ENCODE measurements at places on chromosomes 12 and 14.

GRCh38 chr14:75081660-75082229 lies 12.3 kb downstream of the ZC2HC1C start:
- DNase-seq: no peak

GRCh38 chr14:61561657-61562276 lies 133.5 kb upstream of the HIF1A start:
- DNase-seq: peak; percentile 71

GRCh38 chr14:73524493-73524892 lies 12.4 kb upstream of the ACOT1 start:
- DNase-seq: no peak

GRCh38 chr12:11812586-11813437 lies 163.3 kb downstream of the ETV6 start:
- no peak for DNase-seq

DNA sequence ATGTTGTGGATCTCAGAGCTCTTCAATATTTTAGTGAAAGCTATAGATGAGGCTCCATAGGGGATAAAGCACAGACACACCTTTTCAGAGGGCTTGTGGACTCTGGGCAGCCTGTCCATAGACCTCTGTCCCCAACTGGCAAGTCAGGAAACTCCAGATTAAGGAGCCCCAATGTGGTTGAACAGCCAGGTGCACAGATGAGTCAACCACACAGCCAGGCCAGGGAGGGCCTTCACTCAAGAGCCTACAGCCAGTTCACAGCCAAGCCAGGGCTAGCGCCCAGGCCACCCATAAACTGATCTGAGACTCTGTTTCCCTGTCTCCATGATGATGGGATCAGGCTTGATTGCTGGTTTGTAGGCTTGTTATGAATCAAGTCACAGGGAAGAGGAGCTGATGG lies 1.0 kb upstream of the BDKRB2 start:
- no peak for DNase-seq

DNA sequence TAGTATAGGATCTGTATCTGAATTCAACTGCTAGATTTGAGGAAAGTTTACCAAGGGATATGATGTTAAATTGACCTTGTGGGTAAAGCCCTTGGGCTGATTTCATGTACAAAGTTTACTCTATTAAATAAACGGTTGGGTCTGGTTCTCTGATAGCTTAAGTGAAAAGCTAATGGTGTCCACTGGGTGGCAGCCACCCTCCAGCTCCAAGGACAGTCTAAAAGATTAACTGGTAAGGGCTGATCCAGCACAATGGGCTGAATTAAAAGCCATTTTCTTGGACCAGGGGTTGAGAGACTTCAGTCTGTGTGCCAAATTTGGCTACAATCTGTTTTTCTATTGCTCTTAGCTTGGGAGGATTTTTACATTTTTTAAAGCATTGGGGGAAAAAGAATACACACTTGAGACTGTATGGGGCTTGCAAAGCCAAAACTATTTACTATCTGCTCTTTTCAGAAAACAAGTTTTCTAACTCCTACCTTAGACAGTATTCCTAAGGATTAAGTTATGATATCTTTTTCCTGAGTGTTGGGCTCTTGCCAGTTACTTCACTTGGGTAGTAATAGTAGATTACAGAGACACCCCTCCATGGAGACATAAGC lies 116.5 kb downstream of the GPHN start:
- DNase-seq: peak; percentile 25

DNA sequence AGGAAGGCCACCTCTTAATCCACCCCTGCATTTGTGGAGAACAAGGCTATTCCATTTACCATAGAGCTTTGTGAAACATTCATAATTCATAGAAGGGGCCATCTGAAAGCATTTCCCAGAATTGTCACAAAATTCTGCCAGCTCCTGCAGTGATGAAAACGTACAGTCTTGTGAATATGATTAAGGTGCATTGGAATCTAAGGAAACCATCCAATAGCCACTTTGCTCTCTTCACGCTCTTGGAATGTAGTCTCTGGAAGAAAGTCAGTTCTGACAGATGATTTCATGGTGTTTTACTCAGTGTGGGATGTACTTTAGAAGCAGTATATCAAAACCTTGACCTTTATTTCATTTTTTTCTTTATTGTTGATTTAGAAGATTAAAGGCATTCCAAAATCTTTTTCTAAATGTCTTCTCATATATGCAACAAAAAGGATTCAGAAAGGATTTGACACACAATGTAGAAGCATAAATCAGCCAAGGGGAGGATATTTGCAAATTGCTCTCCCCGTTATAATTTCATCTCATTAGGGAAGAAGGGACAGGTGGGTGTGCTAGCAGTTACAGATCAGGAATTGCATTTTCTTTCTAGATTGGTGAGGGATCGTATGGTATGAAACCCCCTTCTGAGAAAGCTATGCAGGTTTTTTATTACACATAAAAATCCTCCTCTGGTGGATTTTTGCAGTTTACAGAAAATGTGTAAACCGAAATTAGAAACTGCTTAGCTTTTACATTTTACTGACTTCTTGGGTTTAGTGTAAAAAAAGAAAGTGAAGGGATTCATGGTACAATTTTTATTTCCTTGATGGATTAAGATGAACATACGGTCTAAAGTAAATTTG lies 390.2 kb downstream of the LRIG3 start:
- DNase-seq: no peak

DNA sequence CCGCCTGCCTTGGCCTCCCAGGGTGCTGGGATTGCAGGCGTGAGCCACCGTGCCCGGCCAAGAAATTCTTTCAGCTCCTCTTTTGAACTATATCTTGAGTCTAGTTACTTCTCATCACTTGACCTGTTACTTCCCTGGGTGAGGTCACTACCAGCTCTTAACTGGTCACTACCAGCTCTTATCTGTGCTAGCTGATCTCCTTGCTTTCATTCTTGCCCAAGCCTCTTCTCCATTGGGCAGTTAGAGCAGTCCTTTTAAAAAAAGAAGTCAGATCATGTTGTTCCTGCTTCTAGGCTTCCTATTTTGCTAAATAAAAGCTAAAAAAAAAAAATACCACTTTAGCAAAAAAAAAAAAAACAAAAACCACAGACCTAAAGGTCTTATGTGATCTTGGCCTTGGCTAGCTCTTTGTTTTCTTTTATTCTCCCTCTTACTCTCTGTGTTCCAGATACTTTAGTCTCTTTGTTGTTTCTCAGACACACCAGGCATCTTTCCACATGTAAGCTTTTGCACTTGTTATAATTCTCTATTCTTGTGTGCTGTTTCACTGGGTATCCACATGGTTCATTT lies 63.5 kb downstream of the RAD51B start:
- no peak for DNase-seq

DNA sequence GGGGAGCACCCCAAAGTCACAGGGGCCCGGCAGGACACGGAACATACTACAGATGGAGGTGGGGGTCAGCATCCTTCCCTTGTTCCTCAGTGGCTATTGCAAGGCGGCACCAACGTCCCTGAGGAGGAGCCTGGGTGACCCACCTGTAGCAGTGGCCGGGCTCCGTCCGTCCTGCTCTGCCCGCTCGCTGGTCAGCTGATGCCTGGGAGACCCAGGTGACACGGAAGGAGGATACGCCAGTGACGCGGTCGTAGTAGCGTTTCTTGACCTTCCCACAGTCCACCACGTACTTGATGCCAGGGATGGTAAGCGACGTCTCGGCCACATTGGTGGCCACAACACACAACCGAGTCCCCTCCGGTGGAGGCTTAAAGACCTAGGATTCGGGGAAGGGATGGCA lies 24.7 kb downstream of the DHX37 start:
- DNase-seq: no peak

GRCh38 chr14:65428691-65429090 lies 16.2 kb downstream of the FUT8 start:
- DNase-seq: no peak

GRCh38 chr12:12024911-12025682 lies 45.6 kb upstream of the BCL2L14 start:
- no peak for DNase-seq

GRCh38 chr12:119544765-119545625 lies 48.6 kb upstream of the TMEM233 start:
- DNase-seq: peak; percentile 1

DNA sequence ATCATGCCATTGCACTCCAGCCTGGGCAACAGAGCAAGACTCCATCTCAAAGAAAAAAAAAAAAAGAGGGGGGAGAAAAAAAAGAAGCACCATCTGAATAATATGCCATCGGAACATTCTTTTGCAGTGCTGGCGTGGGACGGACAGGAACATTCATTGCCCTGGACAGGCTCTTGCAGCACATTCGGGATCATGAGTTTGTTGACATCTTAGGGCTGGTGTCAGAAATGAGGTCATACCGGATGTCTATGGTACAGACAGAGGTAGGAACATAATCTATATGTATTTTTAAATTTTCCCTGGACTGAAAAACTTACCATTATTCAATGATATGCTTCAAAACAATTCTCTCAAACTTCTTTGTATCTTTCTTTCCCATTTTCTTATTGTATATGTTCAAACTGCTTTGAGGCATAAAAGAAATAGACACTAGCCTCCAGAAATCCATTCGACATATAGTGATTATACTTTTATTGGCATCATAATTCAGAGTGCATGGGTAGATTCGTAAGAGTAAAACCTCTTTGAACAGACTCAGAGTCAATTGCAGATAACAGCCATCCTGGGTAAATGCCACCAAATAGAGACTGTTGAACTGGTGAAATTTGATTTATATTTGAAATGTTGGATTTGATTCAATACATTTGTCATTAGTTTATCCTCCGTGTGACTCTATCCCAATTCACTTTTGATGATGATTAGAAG lies 199.7 kb downstream of the EPS8 start:
- no peak for DNase-seq

GRCh38 chr12:28781671-28782652 lies 367.1 kb upstream of the FAR2 start:
- no peak for DNase-seq

DNA sequence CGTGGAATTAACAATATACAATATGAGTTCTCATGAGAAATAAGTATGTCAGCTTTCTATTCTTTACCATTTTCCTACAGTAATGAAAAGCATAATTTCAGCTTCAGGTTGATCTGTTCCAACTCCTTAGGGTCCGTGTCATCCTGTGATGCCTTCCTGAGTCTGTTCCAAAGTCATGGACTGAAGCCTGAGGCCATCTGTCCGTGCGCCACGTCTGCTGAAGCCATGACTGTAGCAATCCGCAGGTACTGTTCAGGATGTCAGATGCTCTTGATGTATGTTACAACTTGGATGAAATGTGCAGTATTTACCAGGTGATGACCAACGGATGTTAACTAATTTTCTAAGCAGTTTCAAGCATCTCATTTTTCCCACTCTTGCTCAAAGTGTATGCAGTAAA lies 67.0 kb upstream of the ATF1 start:
- DNase-seq: no peak

DNA sequence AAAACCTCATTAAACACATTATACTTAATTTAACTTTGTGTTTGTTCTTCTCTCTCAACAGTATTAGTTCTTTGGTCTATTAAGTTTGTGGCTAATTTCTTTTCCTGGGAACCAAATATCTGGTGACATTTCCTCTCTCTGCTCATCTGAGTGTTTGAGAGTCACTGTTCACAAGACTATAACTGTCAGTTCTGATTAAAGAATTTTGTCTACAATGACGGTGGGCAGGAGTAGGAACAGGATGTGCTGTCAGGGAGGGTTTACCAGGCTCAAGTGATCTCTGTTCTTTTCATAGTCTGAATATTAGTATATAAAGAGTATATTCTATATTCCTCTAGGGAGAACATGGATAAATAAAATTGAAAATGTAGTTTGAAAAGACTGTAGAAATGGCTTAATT lies 92.9 kb downstream of the ALG10B start:
- no peak for DNase-seq

DNA sequence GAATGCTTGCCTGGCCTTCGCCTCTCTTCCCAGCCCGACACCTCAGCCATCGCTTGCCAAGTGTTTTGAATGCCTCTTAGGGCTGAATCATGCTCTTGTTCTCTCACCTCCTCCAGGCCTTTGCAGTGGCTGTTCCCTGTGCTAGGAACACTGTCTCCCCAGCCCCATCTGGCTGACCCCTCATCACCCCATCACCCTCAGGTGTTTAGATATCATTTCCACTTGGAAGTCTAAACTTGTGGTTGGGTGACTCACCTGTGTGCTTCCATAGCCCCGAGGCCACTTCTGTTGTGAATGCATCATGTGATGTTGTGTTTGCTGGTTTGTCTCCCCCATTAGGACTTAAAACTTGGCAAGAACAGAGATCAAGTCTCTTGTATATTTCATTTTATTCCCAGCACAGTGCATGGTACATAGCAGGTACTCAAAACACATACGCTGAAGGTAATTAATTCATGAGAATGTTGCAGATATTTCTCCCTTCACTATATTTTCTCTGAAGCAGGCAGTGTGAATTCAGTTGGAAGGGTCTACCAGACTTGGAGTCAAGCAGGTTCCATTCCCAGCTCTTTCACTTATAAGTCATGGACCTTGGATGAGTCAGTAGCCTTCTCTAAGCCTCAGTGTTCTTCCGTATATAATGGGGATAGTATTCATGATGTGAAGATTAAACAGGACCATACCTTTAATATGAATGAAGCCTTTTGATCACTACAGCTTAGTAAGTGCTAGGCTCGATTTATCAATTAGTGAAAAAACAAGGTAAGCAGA lies 67.8 kb downstream of the HRK start:
- DNase-seq: no peak

GRCh38 chr12:11568155-11568761 lies 81.2 kb upstream of the ETV6 start:
- no peak for DNase-seq

- DNase-seq: no peak
These were observed 244.0 kb upstream of the SFSWAP start for GRCh38 chr12:131466932-131467331.

DNA sequence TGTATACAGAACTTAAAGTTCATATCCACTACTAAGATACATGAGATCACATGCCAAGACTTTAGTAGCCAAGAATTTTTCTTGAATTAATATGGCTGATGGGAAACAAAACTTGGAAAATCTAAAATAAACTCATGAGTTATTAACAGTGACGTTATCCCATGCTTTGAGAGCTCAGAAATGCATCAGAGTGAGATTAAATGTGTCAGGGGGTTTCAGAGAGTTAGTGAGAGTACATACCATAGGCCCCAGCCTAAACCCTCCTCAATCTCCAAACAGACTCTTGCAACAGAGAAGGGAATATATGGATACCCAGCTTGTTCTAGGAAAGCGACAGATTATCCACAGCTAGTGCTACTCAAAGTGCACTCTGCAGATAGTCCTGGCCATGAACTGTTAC lies 19.3 kb downstream of the SLC35F4 start:
- no peak for DNase-seq
